ENCODE measurements at places on chromosomes 4 and X.

GRCh38 chr4:6120361-6120760 is 80.0 kb downstream of the JAKMIP1 start:
- no peak for DNase-seq

DNA sequence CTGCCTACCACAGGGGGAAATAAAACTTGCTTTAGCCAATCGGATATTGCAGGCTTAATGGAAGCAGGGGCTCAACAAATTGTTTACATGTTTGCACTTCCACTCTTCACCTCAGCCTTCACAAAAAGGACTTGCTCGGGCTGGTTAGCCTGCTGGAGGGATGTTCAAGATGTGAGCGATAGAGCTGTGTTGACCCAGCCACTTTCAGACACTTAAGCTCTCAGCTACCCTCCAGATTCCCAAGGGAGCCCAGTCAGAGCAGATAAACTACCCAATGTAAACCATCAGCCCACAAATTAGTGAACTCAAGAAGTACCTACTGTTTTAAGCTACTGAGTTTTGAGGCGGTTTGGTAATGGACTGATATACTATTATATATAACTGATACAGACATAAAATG is 508.4 kb upstream of the FTHL17 start:
- no peak for DNase-seq

DNA sequence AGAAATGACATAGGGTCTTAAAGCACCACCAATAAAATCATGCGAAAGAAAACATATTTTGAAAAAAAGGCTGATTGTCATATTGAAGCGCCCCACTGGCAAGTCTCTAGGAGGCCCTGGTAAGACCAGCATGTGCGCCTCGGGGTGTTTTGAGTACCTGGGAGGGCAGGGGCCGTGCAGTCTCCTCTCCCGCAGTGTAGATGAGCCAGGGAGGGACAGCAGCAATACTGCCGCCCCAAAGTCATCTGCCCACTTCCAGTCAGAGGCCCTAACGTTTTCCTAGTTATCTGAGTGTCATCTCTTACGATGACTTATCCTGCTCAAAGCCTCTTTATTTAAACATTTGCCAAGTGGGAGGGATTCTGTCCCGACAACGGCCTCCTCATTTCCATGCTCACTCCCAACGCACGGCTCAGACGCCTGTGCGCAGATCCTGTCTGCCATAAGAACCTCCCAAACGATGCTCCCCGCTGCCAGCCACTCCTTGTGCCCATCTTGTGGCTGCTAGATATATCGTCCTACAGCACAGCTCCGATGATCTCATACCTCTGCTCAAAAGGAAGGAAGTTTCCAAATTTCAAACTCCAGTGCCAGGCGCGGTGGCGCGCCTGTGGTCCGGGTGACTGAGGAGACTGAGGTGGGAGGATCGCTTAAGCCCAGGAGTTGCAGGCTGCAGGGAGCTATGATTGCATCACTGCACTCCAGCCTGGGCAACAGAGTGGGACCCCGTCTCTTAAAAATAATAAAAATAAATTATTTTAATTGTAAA is 17.2 kb upstream of the SCRG1 start:
- DNase-seq = no peak

DNA sequence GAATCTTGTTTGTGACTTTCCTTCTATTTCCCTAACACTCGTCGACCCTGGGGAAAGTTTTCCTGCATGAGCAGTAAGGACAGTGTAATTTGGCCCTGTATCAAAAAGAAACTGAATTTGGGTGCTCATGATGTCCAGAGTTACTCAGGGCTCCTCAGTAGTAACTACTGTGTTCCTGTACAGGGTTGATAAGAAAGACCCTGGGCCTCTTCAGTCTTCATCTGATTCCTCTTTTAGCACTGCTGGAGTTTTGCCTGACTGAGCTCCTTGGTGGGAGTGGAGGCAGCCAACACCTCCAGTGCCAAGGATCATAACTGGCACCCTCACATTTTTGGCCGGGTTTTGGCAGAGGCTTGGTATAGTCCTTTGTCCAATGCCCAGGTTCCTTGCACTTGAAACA is 7.1 kb upstream of the AREG start:
- no peak for DNase-seq

GRCh38 chr4:14790494-14790893 is 211.8 kb upstream of the CPEB2 start:
- DNase-seq = no peak

DNA sequence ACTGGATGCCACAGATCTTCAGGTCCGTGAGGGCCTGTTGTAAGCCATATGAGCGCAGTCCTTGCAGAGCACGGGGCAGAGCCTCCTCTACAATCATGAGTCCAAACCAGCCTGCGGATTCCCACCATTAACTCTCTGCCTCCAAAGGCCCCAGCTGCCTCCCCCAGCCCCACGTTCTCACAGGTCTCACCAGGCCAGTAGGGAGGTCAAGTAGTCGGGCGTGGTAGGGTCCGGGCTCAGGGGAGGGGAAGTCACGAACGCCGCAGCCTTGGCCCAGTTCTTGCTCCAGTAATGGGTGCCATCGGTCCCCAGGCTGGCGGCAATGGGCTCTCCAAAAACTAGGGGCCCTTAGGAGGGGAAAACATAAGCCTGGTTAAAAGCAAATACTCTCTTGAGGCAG is 53.6 kb downstream of the CRMP1 start:
- DNase-seq = no peak

DNA sequence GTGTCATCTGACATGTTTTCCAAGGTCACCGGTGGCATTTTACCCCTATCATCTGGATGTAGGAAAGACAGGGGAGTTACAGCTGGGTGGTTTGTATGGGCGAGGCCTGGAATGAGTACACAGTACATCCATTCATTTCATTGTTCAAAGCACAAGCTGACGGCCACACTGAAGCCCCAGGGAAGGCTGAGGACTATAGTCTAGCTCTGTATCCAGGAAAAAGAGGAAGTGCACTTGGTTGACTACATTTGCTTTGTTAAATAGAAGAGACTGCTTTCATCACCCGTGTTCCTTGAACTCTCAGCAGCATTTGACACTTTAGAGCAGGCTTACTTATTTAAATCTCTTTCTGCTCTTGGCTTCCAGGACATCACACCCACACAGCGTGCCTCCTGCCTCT is 1041.0 kb upstream of the TENM3 start:
- no peak for DNase-seq

GRCh38 chrX:153029875-153030274 is 26.4 kb upstream of the PNMA3 start:
- DNase-seq = no peak

DNA sequence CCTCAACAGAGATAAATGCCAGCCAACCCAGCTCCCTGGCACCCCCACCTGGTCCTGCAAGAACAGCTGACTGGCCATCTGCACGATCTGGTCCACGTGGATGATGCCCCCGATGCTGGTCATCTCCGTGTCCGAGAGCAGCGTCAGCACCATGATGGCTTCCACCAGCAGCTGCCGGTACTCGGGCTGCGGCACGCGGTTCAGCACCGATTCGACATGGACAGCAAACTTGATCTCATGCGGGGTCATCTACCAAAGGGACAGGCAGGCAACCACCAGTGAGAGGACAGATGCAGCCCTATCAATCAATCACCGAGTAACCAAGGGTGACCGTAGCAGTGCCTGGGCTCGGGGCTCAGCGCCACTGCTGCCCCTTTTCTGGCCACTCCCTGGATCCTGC is 89.8 kb downstream of the PHKA2 start:
- no peak for DNase-seq

DNA sequence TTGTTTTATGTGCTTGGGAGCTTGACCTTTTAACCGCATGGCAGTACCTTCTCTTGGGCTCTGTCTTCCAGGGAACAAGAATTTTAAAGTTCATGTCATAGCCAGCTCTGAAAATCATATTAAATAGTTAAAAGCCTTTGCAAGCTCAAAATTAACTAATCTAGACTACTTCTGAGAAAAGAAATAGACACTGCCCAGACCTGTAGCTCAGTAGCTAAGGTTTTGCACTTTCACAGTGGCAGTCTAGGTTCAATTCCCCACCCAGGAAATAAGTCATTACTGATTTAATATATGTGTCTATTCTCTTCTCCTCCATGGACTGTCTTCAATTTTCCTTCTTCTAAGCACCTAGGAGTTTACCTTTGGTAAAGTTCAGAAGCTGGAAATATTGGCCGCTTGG is 27.4 kb downstream of the HSD17B11 start:
- DNase-seq = no peak

GRCh38 chr4:176939445-176939844 is 146.7 kb upstream of the VEGFC start:
- DNase-seq = no peak

GRCh38 chr4:94378047-94378446 is 35.4 kb upstream of the HPGDS start:
- no peak for DNase-seq

DNA sequence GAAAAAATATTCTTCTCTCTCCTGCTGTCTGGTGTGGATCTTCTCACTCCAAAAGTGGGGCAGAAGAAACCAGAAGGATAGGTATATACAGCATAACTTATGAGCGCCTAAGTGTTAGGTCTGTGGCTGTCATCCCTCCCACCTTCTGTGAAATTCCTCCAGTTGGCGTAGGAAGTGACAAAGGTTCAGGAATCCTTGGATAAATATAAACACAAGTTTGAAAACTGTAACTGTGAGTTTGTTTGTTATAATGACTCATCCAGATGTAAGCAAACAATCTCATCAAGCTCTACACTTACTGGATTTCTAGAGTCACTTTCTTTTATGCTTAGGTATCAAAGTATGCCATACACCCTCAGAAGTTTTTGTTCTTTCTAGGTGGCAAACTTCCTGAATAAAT is 405.2 kb downstream of the FAT4 start:
- no peak for DNase-seq

- peak; percentile 78 for DNase-seq
Observed at GRCh38 chrX:47193475-47194193, at the start of gene UBA1. TSS of gene UBA1 (plus strand) at chrX:47193829. CDS start at chrX:47198803, 4,974 bp downstream.

DNA sequence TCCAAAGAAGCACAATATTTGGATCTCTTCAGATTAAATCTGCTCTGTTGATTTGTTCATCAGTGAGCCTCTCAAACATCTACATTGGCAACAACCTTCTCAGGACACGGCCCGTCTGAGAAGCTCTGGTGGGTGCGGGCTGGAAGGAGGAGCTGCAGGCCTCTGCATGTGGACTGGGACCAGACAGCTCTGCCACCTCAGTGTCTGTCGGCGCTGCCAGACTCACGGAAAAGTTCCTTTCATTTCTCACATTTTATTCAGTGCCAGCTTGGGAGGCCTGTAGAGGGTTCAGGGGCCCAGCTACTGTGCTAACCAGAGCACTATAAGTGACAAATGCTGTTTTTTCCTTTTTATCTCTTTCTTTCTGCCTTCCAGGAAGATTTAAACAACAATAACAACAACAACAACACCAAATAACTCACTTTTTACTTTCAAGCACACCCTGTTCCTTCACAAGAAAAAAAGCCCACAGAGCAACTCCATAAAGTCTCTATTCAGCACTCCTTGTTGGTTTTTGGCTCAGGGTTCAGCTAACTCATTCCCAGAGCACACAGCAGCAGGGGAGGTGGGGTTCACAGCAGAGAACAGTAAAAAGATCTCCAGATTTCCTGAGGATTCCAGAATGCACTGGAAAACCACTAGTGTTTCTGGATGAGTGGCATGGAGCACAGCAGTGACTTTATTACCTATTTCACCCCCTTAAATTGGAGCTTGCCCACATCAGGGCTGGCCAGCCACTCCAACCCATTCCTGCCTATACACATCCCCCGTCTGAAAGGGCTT is 23.2 kb upstream of the HOPX start:
- no peak for DNase-seq

GRCh38 chr4:166391501-166391900 is 518.5 kb downstream of the TLL1 start:
- no peak for DNase-seq

GRCh38 chrX:153537526-153538295 is 20.3 kb downstream of the ATP2B3 start:
- no peak for DNase-seq

- DNase-seq = no peak
Observed at GRCh38 chr4:39169426-39169825, 12.9 kb upstream of the WDR19 start.

DNA sequence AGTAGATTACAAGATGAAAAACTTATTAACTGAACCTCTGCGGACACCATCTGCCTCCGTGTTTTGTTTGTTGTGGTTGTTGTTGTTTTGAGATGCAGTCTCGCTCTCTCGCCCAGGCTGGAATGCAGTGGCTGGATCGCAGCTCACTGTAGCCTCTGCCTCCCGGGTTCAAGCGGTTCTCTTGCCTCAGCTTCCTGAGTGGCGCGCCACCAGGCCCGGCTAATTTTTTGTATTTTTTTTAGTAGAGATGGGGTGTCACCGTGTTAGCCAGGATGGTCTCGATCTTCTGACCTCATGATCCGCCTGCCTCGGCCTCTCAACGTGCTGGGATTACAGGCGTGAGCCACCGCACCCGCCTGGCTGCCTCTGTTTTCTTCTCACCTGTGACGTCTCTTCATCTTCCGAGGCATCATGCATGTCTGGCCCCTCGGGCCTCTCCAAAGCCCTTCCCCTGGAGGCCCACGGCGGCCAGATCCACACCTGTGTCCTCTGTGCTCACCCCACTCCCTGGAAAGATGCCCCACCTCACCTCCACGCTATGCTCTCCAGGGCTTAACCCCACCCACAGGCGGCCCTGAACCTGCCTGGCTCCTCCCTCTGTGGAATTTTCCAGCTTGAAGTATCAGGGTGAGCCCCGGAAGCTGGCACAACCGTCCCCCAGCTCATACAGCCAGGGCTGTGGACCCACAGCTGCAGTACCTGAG is 77.0 kb upstream of the MXD4 start:
- DNase-seq = no peak

- no peak for DNase-seq
Observed at GRCh38 chr4:38383646-38384121, 280.3 kb upstream of the KLF3 start.

- no peak for DNase-seq
Observed at GRCh38 chr4:90159193-90159592, 32.0 kb downstream of the CCSER1 start.

DNA sequence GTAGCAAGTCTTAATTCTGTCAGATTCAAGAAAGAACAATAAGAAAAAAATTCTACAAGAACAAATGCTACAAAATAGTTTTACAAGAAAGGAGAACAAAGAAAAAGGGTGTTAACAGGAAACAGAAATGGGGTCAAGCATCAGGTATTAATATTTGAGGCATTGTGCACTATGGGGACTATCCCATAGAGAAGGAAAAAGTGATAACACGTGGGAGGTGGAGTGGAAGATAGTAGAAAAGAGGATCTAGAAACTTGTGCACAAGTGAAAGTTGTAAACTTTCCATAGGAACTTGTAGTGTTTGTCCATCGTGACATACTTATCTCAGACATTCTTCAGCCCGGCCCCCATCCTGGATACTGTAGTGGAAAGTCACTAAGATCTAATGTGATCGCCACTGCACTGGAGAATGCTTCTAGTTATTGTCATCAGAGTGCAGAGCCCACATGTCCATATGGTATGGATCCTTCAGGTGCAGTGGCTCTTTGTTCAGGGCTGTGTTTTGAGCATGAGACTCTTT is 15.4 kb upstream of the NFXL1 start:
- DNase-seq = no peak
